ENCODE measurements at places on chromosomes 13 and 19.

- DNase-seq, result no peak
Observed at GRCh38 chr19:7395360-7396066, 46.8 kb downstream of the ARHGEF18 start.

DNA sequence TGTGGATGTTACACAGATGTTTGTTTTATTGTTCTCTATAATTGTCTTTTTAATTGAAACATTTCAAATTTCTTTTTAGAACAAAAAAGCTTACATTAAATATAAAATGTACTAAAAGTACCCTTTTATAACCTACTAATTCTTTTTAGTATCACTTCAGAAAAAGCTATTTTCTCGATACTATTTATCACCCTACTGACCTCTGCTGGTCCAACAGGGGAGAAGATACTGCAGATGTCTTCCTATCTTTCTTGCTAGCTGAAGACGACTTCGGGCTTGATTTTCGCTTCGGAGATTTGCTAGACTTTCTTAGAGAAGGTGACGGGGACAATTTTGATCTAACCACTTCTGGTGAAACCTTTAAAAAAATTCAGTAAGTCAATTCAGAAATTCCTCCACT lies 42.4 kb downstream of the ZC3H13 start:
- DNase-seq, result no peak

GRCh38 chr19:13652810-13653590 lies 111.3 kb upstream of the MRI1 start:
- DNase-seq, result no peak

DNA sequence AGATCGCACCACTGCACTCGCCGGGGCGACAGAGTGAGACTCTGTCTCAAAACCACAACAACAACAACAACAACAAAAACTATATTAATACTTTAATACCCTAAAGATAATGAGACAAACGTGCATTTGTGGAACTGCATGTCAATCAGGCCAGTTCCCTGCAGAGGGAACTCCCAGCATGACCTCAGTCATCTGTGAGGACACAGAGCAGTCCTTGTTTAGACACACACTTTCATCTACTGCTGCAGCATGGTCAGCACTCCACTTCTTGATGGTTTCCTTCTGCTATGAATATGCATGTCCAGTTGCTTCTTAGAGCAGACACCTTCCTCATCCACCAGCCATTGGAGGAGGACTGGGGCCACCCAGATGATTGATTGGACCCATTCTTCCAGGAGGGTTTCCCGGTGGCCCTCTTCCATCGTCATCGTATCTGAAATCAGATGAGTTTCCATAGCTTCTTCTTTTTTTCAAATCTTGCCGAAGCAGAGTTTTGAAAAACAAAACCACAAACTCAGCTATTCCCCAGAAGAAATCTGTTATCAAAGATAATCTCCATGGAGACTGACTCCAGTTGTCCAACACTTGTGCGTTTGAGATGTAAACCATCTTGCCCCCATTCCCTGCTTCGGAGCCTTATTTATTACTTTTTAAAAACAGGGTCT lies 26.5 kb downstream of the ZNF607 start:
- no peak for DNase-seq

DNA sequence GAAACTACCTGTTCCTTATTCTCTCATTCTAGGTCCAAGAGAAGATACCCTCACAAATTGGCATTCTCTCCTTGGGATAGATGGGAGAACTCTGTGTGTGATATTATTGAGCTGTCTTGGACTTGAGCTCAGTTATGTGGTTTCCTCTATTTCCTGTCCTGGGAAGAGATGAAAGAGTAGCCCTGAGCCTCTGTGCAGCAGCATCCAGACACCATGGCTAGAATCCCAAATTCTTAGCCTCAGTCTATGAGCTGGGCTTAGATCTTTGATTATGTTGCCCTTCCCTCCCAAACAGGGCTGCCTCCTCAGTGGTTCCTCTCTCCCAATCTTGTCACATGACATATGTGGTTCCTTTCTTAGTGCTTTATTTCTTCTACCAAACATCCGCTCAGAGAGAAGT lies 290.7 kb downstream of the SPRY2 start:
- DNase-seq, result no peak
